ENCODE measurements at places on chromosomes 4 and X.

GRCh38 chr4:145939856-145940255 lies 1.2 kb upstream of the ZNF827 start:
- DNase-seq = no peak

DNA sequence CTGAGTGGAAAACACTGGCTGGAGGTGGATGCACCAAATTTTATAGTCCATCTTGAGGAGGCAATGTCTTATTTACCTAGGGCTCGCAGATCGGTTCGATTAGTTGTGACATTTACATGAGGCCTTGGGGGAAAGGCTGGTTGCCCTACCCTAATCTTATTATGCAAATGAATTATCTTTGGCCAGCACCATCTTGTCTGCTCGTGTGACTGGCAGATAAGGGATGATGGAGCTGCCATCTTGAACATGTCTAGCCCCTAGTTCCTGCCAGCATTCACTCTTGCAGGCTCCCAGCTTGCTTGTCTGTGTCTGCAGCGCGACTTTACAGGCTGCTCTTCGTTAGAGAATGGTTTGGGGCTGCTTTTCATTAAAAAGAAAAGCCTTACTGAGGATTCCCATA lies 61.9 kb downstream of the SEC24B start:
- no peak for DNase-seq

DNA sequence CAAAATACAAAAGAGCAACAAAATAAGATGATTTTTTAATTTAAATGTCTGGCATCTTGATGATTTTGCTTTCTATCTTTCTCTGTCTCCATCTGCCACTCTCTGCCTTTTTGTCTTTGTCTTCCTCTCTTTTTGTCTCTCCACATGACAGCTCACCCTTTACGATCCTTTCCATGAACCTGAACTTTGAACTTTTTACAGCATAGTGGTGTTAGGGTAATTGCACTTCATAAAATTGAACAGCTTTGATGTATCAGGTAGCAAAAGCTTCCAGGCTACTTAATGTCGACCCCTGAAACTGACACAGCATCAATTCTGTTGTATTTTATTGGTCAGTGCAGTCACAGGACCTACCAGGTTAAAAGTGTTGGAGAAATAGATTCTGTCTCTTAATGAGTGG lies 1517.0 kb downstream of the ADGRL3 start:
- no peak for DNase-seq

DNA sequence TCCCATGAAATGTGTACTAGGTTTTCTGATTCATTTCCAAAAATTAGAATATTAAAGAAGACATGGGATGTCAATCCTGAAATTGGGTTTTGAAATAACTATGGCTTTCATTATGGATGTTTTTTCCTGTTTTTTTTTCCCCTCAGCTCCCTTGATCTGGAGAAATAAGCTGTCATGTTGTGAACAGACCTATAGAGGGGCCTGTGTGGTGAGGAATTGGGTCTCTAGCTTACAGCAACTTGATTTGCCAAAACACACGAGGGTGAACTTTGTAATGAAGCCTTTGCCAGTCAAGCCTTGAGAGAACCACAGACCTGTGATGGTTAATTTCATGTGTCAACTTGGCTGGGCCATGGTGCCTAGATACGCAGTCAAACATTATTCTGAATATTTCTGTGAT lies 2413.6 kb downstream of the PCDH7 start:
- DNase-seq = no peak

- no peak for DNase-seq
These were observed 41.3 kb upstream of the ASMTL start for GRCh38 chrX:1493877-1494510.

- no peak for DNase-seq
These were observed 419 bp downstream of the ADD1 start for GRCh38 chr4:2843941-2844584.

- DNase-seq = no peak
These were observed 32.4 kb upstream of the BLTP1 start for GRCh38 chr4:122119739-122120138.

DNA sequence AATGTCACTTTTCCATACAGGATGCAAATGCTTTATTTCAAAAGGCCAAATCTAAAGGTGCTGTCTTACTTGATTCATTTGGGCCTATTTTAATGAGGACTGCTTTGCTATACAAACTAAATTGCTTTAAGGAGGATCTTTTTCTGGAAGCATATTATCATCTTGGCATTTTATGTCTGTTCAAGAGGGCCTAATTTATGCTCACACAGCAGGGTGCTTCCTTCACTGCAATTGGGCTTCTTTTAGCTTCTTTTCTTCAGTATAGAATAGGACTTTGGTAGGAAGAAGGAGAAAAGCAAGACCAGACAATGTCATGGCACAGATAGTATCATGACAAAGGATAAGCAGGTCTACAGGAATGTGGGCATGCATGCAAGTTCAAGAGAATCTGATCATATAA lies 222.4 kb upstream of the ANKRD50 start:
- DNase-seq = no peak

DNA sequence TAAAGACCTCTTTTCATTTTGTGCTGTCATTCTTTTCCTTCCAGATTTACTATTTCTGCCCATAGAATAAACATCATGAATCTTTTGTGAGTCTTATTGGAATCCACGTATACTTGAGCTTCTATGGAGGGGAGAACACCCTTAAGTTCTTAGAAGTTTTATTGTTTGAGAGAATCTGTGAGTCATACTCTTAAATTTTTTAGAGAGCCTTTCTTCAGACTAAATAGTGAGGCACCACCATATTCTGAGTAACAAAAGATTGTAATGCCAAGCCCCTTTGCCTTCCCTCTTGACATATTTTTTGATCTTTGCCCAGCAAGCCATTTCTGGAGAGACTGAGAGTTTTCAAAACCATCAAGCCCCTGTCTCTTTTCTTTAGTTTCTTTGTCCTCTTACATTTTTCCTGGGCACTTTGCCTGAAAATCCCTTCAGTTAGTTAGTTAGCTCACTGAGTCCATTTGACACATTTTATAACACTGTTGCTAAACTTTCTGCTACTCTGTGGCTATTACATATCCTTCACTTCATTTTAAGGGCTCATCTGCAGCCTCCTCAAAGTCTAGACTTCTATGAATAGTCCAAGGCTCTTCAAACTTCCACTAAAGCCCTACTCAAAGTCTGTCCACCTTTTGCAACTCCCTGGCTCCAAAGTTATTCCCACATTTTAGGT lies 65.3 kb upstream of the NDUFC1 start:
- no peak for DNase-seq

DNA sequence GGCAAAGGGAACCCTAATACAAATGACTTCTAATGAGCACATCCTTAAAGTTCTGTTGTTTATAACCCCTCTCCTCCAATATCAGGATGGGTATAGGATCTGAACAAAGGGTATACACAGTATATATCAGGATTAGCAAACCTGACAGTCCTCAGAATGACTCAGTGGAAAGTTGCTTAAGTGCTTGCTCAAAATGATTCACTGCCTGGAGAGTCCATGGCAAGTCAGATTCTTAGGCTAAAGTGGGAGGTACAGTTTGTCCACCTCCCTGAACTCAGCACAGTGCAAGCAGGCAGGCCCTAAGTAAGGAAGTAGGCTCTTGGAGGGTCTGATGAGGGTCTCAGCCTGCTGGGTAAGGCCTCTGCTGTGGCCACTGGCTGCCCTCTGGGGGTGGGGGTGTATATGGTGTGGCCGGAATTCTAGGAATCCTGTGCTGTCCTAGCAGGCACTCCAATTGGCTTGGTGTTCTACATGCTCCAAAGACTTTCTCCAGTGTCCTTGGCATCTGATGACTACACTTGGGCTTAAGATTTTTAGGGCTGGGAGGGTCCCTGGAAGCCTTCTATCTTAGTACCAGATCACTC lies 54.3 kb downstream of the CHRDL1 start:
- DNase-seq = no peak

DNA sequence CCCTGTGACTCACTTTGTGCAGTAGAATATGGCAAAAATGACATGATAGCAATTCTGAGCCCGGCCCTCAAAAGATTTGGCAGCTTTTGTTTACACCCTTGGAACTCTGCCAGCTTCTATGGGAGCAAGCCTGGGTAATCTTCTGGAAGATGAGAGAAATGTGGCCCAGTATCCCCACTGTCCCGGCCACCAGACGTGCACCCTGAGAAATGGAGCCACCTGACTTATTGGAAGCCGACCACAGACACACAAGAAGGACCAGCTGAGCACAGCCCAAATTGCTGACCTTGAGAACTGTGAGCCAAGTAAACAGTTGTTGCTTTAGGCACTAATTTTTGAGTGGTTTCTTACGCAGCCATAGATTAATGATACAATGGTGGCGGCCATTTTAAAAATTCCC lies 197.0 kb downstream of the STIM2 start:
- no peak for DNase-seq

GRCh38 chr4:66574145-66574978 lies 904.1 kb upstream of the EPHA5 start:
- DNase-seq = no peak

DNA sequence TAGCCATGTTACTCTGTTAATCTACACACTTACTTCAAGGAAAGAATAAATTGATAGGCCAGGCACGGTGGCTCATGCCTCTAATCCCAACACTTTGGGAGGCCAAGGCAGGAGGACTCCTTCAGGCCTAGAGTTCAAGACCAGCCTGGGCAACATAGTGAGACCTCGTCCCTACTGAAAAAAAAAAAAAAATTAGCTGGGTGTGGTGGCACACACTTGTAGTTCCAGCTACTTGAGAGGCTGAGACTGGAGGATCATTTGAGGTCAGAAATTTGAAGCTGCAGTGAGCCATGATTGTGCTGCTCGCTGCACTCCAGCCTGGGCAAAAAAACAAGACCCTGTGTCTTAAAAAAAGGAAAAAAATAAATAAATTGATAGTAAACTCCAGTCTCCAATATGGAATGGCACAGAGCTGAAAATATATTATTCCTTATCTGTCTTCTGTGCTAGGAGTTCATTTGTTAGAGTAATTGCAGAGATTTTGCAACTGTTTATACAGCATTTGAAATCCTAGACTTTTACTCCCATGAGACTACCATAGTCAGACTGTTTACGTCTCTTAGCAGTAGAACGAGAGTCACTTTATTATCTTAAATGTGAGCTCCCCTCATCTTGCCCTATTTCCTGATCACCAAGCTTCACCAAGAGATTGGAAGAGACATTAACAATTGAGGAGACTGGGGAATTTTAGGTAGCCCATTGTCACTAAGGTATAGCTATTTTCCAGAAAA lies 18.8 kb upstream of the TMEM131L start:
- DNase-seq = no peak

- no peak for DNase-seq
These were observed 481 bp downstream of the UTP3 start for GRCh38 chr4:70688795-70689231.

DNA sequence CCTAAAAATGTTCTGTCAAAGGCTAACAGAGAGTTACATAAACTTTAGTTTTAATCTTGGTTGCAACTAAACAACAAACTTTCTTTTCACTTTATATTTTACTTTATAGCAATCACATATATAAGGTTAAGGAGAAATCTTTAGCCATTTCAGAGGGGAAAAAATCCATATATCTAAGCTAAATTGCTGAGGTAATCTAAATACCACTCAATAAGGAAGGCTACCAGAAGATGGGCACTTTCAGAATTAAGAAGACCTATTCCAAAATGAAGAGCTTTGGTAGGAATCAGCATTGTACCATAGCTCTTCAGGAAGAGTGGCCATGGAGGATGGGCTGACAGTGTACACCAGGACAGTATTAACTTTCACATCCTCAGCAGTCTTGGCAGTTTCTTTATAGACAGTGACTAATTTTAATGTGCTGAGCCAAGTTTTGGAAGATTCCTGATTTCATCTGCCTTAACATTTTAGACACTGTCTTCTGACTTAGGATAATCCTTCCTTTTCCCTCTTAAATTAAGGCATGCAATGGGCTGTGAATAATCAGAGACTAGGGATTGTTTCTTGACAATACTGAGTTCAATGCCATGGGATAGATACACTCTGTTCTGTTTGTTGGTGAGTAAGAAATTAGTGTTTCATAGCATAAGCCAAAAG lies 7.1 kb downstream of the FAT4 start:
- no peak for DNase-seq

GRCh38 chr4:83753260-83753659 lies 217.4 kb downstream of the GPAT3 start:
- DNase-seq = no peak

DNA sequence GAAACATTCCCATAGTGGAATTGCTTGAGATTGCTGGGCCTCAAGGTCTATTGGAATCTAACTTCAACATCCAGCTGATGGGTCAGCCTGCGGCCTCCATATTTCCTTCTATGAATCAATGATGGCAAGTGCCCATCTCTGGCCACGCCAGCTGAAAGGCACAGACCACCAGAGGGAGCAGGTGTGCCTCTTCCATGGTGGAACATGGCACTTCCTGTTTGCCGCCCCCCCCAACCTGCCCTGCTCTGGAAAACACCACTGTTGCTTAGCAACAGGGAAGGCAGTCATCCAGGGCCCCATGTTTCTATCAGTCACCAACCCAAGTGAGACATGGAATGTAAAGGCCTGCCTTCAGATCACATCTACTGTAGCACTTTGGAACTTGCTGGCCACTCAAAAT lies 11.6 kb downstream of the PAGE4 start:
- DNase-seq = no peak

DNA sequence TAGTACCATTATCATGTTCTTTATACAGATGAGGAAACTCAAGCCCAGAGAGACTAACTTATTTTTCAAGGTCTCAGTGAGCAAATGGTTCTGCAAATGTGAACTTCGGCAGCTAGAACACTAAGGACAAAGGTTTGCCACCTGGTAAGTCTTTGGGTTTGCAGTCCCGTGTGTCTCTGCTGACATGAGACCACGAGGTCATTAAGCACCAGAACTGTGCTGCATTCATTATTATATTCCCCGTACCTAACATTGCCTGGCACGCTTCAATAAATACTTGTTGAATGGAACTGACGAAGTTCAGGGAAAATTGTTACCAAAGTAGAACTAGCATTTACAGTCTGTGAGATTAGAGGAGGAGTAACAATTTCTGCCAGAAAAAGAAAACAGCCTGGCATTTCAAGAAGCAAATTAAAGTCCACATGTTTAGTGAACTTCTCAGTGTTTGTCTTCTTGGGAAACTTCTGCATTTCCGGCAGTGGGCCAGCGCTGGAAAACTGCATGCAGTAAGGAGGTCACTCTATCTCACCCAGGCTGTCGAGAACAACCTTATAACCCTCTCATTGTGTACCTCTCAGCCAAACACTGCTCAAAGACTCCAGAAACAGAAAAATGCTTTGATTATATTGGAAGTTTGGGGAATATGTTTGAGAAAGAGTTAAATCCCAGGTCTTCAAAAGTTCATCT lies 67.4 kb upstream of the CPEB2 start:
- no peak for DNase-seq

DNA sequence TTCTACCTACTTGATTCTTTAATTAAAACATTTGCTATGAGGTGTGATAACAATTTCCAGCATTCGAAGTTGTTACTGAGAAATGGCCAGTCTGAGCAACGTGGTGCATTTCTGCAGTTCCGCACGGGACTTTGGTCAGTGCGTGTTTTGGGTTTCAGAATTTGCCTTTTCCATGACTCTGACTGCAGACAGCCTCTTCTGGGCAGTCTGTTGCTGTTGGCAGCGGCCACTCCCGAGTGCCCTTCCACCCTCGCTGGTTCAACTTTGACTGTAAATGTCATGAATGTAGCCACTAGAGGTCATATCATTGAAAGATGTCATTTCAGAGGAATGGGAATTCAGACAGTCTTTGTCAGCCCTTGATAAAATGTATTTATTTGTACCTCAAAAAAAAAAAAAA lies 53.6 kb downstream of the NOP14 start:
- no peak for DNase-seq

- no peak for DNase-seq
These were observed 72.9 kb upstream of the DIAPH2 start for GRCh38 chrX:96611619-96612362.

Data from activated T-helper 1 cell treated with Interleukin-2 at 50 U/mL for 16 hours (primary cell).